ENCODE measurements at places on chromosomes 1 and 21. TPM values are rescaled to one million over a fixed set of nuclear protein-coding genes. Genes with fewer than 3 reads are reported as not detected.

GRCh38 chr21:27569831-27570230 is 602.9 kb upstream of the ADAMTS5 start:
- peak; percentile 57 for DNase-seq

GRCh38 chr1:26112407-26112775 is 767 bp downstream of the PDIK1L start:
- no peak for DNase-seq

GRCh38 chr1:192561301-192561700 is 14.3 kb upstream of the RGS1 start:
- no peak for DNase-seq

GRCh38 chr1:66944330-66945274 is 19.8 kb downstream of the MIER1 start:
- peak; percentile 91 for DNase-seq

Gene NLRP3
- 9.9 TPM for total RNA-seq
